ENCODE measurements at places on chromosomes 6 and 20.

DNA sequence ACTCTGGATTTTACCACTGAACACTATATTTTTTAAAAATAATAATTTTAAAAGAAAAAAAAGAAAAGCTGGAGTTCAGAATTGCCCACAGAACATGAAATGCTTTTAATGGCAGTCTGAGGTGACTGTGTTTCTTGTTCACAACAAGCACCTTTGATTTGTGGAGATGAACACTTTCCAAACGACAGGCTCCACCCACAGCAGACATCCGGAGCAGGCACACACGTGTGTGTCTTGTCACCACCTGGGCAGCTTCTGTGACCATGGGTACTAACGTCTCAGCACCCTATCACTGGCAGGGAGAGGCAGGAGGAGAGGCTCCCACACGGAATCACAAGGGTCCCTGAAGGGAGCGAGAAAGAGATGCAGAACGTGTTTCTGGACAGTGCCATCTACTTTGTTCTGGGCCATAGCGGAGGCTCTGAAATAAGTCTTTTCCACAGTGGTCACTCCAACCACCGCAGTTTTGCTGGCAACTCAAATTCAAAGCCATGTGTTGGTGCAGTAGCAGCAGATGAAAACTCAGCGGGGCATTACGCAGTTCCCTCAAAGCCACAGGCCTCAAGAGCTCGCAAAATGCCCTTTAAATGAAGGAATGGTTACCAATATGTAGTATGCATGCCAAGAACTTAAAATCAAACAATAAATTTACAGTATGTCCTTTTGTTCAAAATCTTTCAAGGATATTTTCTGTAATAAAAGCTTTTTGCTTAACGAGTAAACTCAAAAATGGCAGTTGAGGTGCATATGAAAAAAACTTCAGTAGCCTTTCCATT, 242.2 kb downstream of the FOXC1 start:
- no peak for DNase-seq

DNA sequence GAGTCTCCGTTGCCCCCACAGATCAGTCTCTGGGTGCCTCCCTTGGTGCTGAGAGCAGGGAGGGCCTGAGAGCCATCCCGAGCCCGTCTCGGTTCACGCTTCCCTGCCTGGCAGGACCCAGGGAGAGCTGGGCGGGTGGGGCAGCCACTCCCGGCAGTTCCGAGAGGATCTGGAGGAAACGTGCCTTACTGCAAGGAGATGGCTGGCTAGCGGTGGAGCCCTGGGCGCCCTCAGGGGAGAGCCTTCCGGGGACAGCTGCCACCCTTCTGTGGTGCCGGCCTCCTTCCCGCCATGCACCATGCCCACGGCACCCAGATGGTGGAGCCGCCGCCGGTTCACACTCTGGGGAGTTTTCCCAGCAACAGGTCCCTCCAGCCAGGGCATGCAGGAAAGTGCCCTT, 45.8 kb upstream of the SLCO4A1 start:
- no peak for DNase-seq

GRCh38 chr20:48776306-48776705, 51.5 kb downstream of the PREX1 start:
- no peak for DNase-seq

- DNase-seq: no peak
Measured at GRCh38 chr20:46206025-46206424, 87.9 kb downstream of the CD40 start.

- DNase-seq: no peak
Measured at GRCh38 chr6:900716-901605, 208.0 kb upstream of the EXOC2 start.

- DNase-seq: no peak
Measured at GRCh38 chr6:109458774-109459531, 3.4 kb upstream of the MICAL1 start.

GRCh38 chr6:153092082-153093013, 38.7 kb downstream of the RGS17 start:
- DNase-seq: no peak

- DNase-seq: no peak
Measured at GRCh38 chr6:155654474-155654873, 198.8 kb upstream of the NOX3 start.
